ENCODE measurements at places on chromosomes 3 and 15. TPM values are rescaled to one million over a fixed set of nuclear protein-coding genes. Genes with fewer than 3 reads are reported as not detected.

Gene FSIP1
- 6.0 TPM for total RNA-seq

Gene ITPKA
- total RNA-seq: 1.2 TPM

Gene CD80
- not detected for total RNA-seq

Gene ASB14
- 0.59 TPM for total RNA-seq

Gene PRICKLE2
- total RNA-seq: 51.3 TPM

Gene FBXW12
- 0.61 TPM for total RNA-seq

Gene SEMA6D
- total RNA-seq: 68.8 TPM

DNA sequence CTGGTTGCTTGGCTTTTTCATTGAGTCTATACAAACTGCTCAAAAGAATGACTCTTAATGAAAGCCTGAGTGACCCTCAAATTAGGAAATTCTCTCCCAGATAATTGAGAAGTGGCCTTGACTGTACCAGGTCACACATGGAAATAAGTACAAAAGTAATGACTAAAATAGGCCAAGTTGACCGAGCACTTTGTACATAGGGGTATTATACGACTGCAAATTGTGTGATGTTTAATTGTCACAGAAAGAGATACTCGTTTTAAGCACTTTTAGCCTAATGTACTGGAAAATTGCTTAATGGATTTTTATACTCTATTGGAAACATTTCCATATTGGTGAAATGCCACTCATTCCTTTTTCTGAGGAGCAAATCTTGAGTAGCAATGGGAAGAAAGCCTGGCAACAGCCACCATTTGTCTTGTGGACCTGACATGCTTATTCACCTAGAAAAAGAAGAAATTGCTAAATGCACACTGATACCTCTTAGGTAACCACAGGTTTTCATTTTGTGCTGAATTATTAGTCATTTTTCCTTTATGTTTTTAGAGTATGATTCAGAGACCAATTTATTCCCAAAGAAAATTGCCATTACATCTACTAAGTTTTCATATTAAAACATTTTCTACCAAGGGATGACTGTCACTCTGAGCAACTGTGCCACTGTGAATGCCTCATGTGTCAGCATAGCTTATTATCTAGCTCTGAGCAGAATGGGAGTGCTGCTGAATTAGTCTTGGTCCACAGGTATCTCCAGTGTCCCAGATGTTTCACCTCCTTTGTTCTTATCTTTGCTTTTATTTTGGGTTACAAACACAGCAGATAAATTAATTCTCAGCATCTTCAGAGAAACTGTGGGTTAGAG is 8.9 kb upstream of the PXK start:
- no peak for DNase-seq

DNA sequence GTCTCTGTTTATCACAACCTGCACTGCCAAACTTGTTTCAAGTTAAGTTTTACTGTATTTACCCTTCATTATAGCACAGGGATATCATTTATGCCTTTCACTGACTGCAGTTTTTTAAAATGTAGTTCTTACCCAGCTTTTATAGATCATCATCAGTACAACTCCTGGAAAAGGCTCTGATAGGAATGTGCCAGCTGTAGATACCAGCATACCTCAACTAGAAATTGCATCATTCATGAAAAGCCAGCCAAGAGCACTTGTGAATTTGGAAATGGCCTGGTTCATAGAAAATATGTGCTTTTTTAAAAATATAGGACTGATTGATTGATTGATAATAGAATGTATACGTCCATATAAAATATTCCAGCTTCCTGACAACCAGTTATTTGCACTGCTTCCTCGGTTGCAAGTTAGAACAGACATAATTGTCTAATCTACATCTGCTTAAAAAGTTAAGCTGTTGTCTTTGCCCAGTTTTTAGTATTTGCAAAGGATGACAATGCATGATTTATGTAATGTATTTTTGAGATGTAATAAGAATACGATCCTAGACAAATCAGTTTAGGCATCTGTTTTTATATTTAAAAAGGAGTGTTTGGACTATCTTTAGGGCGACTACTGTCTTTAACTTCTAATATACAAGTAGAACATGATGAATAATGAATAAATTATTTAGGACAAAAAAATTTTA is 58.5 kb downstream of the DCUN1D1 start:
- no peak for DNase-seq

DNA sequence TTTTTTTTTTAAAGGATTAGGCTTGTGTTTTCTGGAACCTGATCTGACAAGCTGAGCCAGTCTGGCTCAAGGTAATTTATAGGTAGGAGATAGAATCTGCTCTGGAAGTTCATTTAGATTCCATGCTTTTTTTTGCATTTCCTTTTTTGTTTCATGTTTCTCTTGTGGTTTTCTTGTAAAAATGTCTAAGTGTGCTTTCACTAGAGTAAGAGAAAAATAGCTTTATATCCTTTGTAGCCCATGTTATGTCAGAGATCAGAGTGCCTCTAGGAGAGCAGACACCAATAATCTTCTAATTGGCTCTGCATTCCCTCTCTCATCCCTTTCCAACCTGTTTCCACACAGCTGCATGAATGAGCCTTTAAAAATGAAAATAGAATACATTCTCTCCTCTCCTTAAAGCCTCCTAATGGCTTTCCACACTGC is 389.8 kb upstream of the KCNMB2 start:
- no peak for DNase-seq

- DNase-seq: no peak
These were observed 52.0 kb upstream of the CORO2B start for GRCh38 chr15:68526784-68527183.

DNA sequence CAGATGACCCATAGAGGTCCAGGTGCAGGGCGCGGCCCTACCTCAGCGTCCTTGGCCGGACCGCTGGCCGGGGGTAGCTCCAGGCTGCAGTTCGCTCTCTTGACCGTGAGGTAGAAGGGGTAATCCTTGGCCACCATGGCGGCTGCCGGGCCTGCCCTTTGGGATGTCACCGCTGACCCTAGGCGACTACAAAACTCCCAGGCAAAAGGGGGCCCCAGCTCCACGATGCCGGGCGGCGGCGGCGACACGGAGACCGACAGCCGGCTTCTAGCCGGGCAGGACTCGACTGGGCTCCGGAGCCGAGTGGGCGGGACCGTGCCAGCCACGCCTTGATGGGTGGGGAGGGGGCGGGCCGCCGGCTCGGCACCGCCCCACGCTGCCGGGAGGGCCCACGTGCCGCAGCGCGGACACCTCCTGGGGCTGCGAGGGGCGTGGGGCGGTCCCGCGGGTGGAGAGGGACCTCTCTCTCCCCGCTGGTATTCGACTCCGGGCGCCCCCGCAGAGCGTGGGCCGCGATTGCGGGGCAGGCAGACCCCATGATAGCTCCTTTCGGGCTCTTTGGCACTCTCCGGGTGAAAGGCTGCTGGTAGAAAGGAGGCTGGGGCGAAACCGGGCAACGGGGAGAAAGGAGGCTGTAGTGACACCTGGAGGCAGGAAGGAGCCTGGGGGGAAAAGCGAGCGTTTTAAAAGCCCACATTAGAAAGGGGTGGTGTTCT is at the start of gene ARHGEF3:
Gene ARHGEF3, minus strand, starts transcription at position 288 of the 716 bp plus-strand sequence. Its CDS starts 151 bp downstream, at position 137.
- DNase-seq: peak; percentile 94

DNA sequence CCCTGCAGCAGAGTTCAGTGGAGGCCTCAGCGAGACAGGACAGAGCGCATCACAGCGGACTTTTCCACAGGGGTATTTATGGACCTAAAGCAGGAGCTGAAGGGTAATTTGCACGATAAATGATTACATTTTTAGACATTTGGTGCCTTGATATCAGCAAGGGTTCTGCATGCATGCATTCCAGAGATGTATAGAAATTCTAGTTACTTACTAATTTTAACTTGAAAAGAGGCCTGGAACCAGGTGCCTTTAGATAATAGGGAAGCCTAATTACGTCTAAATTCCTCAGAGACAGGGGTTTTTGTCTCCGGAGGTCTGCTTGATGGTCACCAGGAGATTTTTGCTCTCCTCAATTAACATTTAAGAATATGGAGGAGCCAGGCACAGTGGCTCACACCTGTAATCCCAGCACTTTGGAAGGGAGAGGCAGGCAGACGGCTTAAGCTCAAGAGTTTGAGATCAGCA is 79.8 kb upstream of the MFGE8 start:
- DNase-seq: no peak

DNA sequence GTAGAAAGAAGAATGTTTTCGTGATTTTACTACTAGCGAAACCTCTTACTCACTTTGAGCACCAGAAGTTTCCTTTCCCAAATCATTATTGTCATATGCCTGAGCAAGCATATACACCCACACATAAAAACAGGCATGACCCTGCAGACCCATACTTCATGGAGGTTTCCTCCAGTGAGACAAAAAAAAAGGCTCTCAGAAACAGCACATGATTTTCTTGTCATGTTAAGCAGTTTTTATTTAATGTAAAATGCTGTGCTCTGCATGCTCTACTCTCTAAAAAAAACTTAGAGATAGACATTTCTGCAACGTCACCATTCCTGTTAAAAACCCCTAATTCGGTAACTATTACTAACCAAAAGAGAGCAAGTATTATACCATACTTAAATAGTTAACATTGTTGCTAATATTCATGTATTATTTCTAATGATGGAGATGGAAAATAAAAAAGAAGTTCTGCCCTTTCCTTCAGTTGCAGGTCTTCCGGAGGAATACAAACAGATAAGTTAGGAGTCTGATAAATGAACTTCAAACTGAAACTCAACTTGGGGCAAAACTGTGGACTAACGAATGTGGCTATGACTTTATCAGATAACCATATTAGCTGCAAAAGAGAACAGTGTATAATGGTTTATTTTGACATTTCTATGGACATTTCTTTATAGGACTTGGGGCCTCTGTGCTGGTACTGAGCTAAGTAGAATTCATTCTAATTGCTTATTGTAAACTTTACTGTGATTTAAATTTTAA is 15.9 kb downstream of the CD200R1 start:
- DNase-seq: no peak

- DNase-seq: peak; percentile 2
These were observed 63.3 kb downstream of the DOCK3 start for GRCh38 chr3:50737906-50738598.

DNA sequence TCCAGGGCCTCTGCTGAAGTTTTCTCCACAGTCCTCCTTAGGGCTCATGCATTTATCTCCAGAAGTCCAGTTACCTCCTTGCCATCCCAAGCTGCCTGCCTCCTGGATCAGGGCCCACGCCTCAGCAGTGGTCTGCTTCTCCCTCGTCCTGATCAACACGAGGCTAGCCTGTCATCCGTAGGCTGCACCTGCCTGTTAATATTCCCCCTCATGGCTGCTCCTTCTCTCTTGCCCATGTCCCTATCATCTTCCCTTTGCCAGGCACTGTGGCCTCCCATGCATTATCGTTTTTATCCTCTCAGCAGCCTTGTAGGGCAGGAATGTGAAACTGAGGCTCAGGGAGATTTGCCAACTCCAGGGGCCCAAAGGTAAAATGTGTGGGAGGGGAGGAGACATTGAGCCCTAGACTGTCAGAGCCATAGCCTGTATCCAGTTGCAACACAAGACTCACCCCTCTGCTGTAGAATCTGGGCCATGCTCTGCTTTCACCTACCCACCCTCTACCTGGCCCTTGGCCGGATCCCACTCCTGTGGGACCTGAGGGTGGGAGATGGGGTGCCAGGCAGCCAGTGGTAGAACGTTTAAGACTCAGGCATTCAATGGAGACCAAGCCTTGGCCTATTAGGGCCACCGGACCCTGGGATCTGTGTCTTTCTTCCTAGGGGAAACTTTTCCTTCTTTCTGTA is 4.6 kb downstream of the GRM2 start:
- DNase-seq: no peak

DNA sequence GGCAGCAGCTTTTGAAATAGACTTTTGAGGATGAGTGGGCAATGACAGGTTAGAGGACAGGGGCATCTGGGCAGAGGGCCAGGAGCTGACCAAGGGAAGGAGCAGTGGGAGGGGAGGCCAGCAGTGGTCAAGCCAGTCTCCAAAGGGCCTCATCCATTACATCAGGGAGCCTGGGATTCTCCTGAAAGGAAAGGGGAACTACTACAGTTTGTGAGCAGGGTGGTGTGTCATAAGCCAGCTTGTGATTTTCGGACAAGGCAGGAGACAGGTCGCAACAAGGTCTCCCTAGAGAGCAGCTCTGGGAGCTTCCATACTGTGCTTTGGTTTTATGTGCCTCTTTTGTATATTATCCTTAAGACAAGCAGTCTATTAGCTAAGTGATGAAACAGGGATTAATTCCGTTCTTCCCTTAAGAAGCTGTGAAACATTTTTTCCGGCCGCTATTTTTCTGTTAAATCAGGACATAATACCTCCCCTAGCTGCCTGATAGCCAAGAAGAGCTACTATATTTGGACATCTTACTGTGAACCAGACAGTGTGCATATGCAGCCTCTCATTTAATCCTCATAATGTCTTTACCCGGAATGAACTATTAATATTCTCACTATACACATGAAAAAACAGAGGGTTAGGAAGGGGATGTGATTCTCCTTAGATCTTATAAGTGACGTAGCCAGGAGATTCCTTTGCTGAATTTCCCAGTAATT is 46.4 kb downstream of the C2CD4B start:
- DNase-seq: no peak

DNA sequence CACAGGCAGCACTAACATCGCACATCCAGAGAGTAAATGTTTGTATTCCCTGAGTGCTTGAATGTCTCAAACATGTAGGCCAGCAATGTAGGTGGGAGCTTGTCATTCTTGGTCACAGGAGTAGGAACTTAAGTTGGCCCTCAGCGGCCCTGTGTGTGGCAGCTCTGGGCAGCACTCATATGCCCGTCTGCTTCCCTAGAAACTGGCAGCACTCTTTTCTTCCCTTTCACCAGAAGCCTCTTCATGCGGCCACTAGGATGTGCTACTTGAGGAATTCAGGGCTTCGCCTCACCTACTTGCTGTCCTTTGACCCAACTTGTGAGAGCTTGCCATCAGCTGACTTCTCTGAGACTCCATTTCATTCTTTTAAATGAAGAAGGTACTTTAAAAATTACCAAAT is 69.5 kb downstream of the TIPARP start:
- no peak for DNase-seq

- DNase-seq: no peak
These were observed 91.4 kb downstream of the ZNF621 start for GRCh38 chr3:40615918-40616819.

DNA sequence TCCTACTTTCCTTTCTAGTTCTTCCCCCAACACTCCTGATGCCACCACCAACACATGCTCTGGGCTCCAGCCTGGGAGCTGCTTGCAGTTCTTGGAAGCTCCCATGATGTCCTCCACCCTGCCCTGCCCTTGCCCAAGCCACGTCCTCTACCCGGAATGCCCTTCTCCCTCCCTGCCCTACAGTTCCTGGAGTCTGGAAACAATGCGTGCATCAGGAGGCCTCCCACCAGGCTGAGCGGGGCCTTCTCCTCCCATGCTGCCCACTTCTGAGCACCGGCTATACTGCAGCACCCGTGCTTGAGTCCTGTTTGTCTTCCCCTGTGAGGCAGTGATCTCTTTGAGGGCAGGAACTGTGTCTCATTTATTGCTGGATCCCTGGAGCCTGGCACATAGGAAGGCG is 44.6 kb downstream of the DGKG start:
- DNase-seq: no peak

All from spinal cord (tissue), 10 donors.